ENCODE measurements at places on chromosomes 3 and 15.

DNA sequence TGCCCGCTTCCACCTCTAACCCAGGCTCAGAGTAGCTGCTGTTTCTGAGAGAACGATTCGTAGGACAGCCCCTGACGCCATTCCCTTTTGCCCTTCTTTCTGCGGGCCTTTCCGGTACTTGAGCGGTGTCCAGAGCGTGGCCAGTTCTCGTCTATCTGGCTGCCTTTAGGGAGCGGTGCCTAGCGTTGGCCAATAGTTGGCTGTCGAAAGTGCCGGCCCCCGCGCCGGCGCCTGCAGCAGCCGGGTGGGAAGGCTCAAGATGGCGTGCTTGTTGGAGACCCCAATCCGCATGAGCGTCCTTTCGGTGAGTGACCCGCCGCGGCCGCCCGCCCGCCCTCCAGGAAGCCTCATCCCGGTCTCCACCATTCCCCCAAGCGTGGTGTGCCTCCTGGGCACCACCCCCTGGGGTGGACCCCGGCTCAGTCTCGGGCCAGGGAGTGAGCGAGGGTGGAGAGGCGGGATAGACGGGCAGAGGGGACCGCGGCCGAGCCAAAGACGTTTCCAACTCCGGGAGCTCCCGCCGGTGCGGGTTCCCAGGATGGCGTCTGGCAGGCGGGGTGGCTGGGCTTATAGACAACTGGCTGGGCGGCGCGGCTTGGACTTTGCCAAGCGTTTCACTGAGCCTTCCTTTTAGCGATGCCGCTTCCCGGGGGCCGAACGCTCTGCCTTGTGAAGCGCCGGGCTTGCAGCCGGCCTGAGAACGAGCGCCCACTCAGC is at the start of gene ARMC8:
ARMC8 (plus strand) TSS at position 6 of the 717 bp plus-strand sequence; CDS start at position 260, 254 bp downstream.
- DNase-seq: no peak

GRCh38 chr3:31980530-31981205 is 394 bp downstream of the OSBPL10 start:
- peak; percentile 27 for DNase-seq

GRCh38 chr15:80613762-80614365 is 81.2 kb upstream of the ABHD17C start:
- no peak for DNase-seq

DNA sequence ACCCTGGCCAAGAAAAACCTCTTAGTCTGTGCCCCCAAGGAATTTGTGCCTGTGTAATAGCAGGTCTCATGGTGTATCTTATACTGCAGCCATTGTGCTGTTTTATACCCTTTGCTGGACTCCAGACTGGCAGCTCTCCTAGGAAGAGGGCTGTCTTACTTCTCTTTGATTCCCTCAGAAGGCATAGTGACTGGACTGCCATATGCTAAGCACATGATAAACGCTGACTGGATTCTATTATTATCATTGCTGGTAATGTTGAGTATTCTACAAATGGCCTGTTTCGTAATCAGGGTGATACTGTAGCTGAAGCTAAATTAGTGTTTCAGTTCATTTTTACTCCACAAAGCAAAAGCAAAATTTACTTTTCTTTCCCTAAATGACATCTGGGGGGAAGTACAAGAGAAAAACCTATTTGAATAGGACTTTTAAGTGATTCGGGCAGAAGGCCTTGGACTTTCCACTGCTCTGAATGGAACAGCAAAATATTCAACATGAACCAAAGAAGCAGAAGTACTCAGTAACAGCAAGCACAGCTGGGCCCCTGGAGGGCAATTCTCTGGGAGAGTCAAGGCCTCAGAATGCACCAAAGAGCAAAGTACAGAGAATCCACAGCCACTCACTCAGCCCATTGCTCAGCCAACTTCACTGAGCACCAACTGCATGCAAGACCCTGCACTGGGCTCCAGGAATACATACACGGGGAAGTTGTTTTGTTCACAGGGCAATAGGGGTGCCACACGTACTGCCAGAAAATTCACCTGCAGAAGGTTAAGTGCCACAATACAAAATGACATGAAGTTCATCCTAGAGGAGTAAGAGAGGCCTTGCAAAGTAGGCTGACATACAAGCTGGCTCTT is 7.9 kb upstream of the BCL2A1 start:
- no peak for DNase-seq

DNA sequence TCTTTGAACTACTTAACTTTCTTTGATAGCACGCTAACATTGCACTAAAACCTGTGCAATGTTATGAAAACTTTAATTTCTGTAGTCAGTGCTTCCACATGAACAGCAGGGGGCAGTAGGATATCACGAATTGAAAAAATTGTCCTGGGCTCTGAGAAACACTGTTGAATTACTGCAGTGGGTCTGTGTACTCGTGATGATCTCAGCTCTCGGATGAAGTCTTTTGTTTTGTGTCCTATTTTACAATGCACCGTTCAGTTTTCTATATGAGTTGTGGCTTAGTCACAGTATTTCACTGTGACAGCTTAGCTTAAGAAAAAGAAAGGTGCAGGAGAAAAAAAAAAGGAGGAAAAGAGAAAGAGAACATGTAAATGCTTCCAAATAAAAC is 141.3 kb upstream of the CCDC54 start:
- DNase-seq: peak; percentile 83
